ENCODE measurements at places on chromosomes 16 and 17. TPM values are rescaled to one million over a fixed set of nuclear protein-coding genes. Genes with fewer than 3 reads are reported as not detected.

DNA sequence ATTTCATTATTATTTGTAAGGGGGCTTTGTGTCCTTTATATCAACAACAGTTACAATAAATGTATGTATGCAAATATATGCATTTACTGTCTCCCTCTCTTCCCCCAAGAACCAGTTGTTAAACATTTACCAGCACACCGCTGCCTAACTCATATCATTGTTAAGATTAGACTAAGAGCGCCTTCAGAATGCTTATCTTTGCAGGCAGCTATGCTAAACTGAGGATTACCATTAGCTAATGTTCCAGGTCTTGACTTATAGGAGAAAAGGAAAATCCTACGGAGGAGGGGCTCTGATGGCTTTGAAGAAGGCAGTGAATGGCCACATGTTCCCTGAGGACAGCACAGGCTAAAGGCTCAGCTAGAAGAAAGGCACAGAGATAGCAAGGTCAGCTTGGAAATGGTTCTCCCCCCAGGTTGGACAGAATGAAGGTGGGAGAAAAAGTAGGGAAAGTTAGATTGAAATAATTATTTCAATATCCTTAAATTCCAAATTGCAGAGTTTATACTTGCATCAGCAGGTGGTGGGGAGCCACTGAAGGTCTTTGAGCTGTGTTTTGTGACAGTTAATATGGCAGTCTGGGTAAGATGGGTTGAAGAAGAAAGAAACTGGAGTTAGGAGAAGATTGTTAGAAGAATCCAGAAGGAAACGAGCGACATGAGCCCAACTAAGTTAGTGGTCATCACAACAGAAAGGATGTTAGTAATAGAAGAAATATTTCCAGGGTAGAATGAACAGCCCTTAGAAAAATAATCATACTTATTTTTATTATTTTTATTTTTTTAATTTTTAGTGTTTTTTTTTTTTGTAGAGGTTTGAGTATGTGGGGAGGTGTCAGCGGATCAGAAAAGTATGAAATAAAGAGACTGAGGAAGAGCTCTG is 87.0 kb upstream of the MAF start:
- H3K4me1 ChIP-seq = no peaks in the 10 kb centered on the region
- H3K36me3 ChIP-seq = no peaks in the 10 kb centered on the region
- H3K27ac ChIP-seq = no peak overlapping the region
- no peak overlapping the region for H3K4me3 ChIP-seq

GRCh38 chr16:46757339-46758050 is 9.4 kb upstream of the MYLK3 start:
- no peaks in the 10 kb centered on the region for H3K4me1 ChIP-seq
- no peaks in the 10 kb centered on the region for H3K27me3 ChIP-seq
- no peak for DNase-seq
- H3K4me3 ChIP-seq = no peak overlapping the region

GRCh38 chr16:24764916-24765315 is 35.5 kb downstream of the TNRC6A start:
- H3K4me3 ChIP-seq = no peak overlapping the region
- no peaks in the 10 kb centered on the region for H3K4me1 ChIP-seq
- H3K27me3 ChIP-seq = no peaks in the 10 kb centered on the region
- H3K36me3 ChIP-seq = peaks cover 12% of the 10 kb centered on the region

DNA sequence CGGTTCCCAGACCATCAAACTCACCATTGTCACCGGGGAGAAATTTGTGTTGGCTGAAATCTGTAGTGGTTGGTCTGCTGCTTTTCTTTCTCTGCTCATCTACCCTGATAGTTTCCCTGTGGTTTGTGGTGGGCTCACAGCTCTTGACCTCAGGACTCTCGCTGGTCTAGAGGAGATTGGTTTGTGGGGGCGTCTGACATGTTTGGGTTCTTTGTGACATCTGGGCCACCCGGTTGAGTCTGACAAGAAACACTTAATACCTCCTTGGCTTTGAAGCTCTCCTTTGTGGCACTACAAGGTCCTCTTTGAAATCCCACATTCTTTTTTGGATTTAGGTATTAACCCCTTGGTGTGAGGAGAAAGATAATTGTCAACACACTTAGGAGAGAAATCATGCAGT is 662.0 kb downstream of the WWOX start:
- H3K27me3 ChIP-seq = no peaks in the 10 kb centered on the region
- no peak for DNase-seq
- H3K27ac ChIP-seq = no peak overlapping the region
- H3K4me1 ChIP-seq = no peaks in the 10 kb centered on the region
- no peak overlapping the region for H3K4me3 ChIP-seq

GRCh38 chr17:67833946-67834631 is 8.8 kb downstream of the BPTF start:
- peaks cover 4% of the 10 kb centered on the region for H3K4me1 ChIP-seq
- no peak overlapping the region for H3K4me3 ChIP-seq
- H3K27ac ChIP-seq = no peak overlapping the region
- H3K27me3 ChIP-seq = no peaks in the 10 kb centered on the region

DNA sequence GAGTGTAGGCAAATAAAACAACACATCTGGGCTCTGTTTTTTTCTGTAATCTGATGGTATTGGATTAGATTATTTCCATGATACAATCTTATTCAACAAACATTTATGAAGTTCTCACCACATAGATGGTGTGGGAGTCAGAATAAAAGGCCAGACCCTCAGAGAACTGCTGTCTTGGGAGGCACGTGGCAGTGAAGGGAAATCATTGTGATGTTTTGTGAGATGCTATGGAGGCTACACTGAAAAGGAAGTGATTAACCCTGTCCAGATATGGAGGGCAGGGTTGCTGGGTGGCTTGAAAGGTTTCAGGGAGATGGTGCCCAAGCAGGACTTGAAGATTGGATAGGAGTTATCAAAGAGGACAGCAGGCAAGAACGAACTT is 35.6 kb downstream of the DHRS7B start:
- peak overlapping the region; percentile 66 for H3K27ac ChIP-seq
- no peak for DNase-seq
- no peaks in the 10 kb centered on the region for H3K36me3 ChIP-seq
- H3K4me3 ChIP-seq = no peak overlapping the region
- no peaks in the 10 kb centered on the region for H3K27me3 ChIP-seq
- no peaks in the 10 kb centered on the region for H3K4me1 ChIP-seq

DNA sequence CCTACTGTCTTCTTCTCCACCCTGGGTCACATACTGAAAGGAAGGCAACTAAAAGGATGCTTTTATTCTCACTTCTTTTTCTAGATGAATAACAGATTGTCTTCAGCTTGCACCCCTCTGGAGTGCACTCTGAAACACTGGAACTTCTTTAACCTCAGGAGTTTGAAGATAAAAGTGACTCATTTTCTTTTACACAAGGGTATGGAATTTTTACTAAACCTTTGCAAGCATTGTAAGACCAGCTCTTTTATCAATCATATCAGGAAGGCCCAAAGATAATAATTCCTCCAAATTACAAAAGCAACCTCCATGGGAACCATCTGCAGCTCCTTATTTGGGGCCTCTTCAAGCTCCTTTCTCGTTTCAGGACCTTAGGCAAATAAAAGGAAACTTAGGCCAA is 193.5 kb upstream of the KIF2B start:
- H3K27me3 ChIP-seq = no peaks in the 10 kb centered on the region
- no peaks in the 10 kb centered on the region for H3K4me1 ChIP-seq
- no peaks in the 10 kb centered on the region for H3K36me3 ChIP-seq
- DNase-seq = no peak
- H3K4me3 ChIP-seq = no peak overlapping the region

DNA sequence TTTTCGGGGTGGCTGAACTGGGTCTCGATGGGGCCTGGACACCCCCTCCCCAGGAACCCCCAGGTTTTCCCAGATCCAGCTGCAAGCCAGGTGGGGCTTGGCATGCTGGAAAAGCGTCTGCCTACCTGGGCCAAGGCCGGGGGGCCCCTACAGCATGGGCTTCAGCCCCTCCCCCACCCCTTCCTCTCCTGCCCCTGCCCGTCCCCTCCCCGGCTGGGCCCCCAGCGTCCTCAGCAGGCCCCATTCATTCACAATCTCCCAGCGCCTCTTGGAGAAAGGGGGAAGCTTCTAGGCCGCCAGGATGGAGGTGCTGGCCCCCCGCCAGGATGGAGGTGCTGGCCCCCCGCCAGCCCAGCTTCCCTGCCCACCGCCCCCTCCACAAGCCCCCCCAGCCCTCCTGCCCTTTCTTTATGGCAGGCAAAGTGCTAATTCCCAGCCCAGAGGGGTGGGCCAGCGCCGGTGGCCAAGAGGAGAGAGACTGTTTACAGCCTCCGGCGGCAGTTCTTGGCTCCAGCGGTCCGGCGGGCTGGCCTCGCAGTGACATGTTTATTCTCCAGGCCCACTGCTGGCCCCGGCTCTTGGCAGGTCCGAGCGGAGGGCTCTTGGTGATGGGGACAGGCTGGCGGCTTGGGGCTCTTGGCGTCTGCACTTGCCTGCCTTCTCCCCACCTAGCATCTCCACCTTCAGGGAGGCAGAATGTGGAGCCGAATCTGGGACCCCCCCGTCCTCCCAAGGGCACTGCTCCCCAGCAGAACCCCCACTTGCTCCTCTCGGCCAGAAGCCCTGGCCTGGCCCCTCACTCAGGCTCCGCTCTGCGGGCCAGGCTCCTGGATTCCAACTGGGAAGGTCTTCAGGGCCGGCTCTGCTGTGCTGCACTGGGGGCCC is 94.4 kb upstream of the CIBAR2 start:
- no peaks in the 10 kb centered on the region for H3K27me3 ChIP-seq
- H3K36me3 ChIP-seq = no peaks in the 10 kb centered on the region
- no peak overlapping the region for H3K4me3 ChIP-seq
- H3K27ac ChIP-seq = no peak overlapping the region
- DNase-seq = peak; percentile 78

GRCh38 chr17:6780886-6781285 is 4.9 kb downstream of the FBXO39 start:
- H3K27me3 ChIP-seq = peaks cover 4% of the 10 kb centered on the region
- H3K36me3 ChIP-seq = no peaks in the 10 kb centered on the region
- H3K27ac ChIP-seq = no peak overlapping the region

GRCh38 chr17:19755821-19756510 is 7.9 kb upstream of the ALDH3A1 start:
- no peak overlapping the region for H3K27ac ChIP-seq
- no peaks in the 10 kb centered on the region for H3K27me3 ChIP-seq
- no peak for DNase-seq
- no peaks in the 10 kb centered on the region for H3K36me3 ChIP-seq
- H3K4me3 ChIP-seq = no peak overlapping the region
- H3K4me1 ChIP-seq = no peaks in the 10 kb centered on the region

- H3K36me3 ChIP-seq = no peaks in the 10 kb centered on the region
- no peaks in the 10 kb centered on the region for H3K27me3 ChIP-seq
- no peak overlapping the region for H3K4me3 ChIP-seq
- H3K4me1 ChIP-seq = no peaks in the 10 kb centered on the region
- DNase-seq = no peak
- no peak overlapping the region for H3K27ac ChIP-seq
These were observed 65.8 kb upstream of the GNG13 start for GRCh38 chr16:866252-866896.

- H3K27me3 ChIP-seq = no peaks in the 10 kb centered on the region
- DNase-seq = no peak
- no peaks in the 10 kb centered on the region for H3K4me1 ChIP-seq
- peak overlapping the region; percentile 17 for H3K27ac ChIP-seq
- H3K4me3 ChIP-seq = no peak overlapping the region
These were observed 114.0 kb downstream of the C16orf95 start for GRCh38 chr16:87203060-87203656.

DNA sequence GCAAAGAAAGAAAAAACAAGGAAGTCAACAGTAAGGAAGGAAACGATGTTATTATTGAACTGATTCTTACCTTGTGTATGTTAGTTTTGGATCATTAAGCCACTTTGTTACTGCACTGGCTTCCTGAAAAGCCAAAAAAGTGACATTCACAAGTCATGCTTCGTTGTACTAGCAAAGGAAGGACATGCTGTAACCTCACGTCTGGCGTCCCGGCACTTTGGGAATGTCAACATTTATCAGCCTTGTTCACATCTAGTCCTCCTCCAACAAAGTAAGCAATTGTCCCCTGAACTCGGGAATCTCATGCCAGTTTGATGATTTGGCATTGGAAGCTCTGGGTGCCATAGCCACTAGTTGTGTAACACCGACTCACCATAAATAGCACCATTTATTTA is 731 bp upstream of the MKS1 start:
- no peak for DNase-seq
- no peak overlapping the region for H3K27ac ChIP-seq
- no peaks in the 10 kb centered on the region for H3K4me1 ChIP-seq
- H3K36me3 ChIP-seq = peaks cover 4% of the 10 kb centered on the region
- peak overlapping the region; percentile 83 for H3K4me3 ChIP-seq
- no peaks in the 10 kb centered on the region for H3K27me3 ChIP-seq

GRCh38 chr16:72840631-72841381 is 207.1 kb downstream of the ZFHX3 start:
- DNase-seq = no peak
- H3K4me3 ChIP-seq = no peak overlapping the region
- H3K27me3 ChIP-seq = no peaks in the 10 kb centered on the region
- H3K27ac ChIP-seq = no peak overlapping the region
- no peaks in the 10 kb centered on the region for H3K4me1 ChIP-seq

- no peaks in the 10 kb centered on the region for H3K27me3 ChIP-seq
- peaks cover 9% of the 10 kb centered on the region for H3K4me1 ChIP-seq
- H3K36me3 ChIP-seq = peaks cover 4% of the 10 kb centered on the region
These were observed 44.6 kb upstream of the GSE1 start for GRCh38 chr16:85568519-85568918.

DNA sequence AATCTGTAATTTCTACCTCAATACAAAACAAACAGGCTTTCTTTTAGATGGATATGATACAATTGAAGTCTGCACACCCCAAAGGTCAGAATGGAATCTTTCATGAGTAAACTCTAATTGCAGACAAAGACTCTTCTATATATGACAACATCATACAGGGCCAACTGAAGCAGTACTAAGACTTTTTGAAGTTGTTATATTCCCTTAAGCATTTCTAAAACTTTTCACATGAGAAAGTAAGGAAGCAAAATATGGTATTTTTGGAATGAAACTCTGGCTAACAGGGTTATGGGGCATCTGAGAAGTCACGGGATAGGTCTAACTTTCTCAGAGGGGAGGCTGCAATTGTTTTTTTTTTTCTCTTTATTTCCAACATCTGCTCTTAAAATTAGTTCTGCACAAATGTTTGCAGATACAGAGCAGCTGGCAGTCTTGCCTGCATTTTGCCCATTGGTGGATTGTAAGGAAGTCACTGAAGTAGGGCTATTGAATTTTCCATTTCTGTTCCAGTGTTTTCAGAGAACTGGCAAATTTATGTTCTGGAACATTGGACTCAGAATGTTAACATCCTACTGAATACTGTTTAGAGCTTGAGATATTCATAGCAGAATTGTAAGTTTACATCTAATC is 59.1 kb downstream of the SSH2 start:
- no peaks in the 10 kb centered on the region for H3K27me3 ChIP-seq
- no peaks in the 10 kb centered on the region for H3K36me3 ChIP-seq
- H3K27ac ChIP-seq = no peak overlapping the region

GRCh38 chr17:41529491-41529915 is 1.4 kb upstream of the KRT19 start:
- no peak overlapping the region for H3K4me3 ChIP-seq
- H3K4me1 ChIP-seq = no peaks in the 10 kb centered on the region
- DNase-seq = no peak

- no peaks in the 10 kb centered on the region for H3K36me3 ChIP-seq
- H3K27me3 ChIP-seq = no peaks in the 10 kb centered on the region
- H3K27ac ChIP-seq = no peak overlapping the region
- DNase-seq = no peak
These were observed 61.1 kb downstream of the SOCS1 start for GRCh38 chr16:11194913-11195312.

ZNF629 gene
- 19.8 TPM for total RNA-seq

PHKB gene
- 80.5 TPM for total RNA-seq

ZNRF1 gene
- total RNA-seq = 23.1 TPM

HS3ST3A1 gene
- total RNA-seq = 2.2 TPM

SLC12A3 gene
- 5.4 TPM for total RNA-seq

HOXB2 gene
- total RNA-seq = 61.9 TPM

RPAIN gene
- total RNA-seq = 36.1 TPM

DNAI2 gene
- 0.22 TPM for total RNA-seq
